ENCODE measurements at places on chromosomes 11 and 22.

DNA sequence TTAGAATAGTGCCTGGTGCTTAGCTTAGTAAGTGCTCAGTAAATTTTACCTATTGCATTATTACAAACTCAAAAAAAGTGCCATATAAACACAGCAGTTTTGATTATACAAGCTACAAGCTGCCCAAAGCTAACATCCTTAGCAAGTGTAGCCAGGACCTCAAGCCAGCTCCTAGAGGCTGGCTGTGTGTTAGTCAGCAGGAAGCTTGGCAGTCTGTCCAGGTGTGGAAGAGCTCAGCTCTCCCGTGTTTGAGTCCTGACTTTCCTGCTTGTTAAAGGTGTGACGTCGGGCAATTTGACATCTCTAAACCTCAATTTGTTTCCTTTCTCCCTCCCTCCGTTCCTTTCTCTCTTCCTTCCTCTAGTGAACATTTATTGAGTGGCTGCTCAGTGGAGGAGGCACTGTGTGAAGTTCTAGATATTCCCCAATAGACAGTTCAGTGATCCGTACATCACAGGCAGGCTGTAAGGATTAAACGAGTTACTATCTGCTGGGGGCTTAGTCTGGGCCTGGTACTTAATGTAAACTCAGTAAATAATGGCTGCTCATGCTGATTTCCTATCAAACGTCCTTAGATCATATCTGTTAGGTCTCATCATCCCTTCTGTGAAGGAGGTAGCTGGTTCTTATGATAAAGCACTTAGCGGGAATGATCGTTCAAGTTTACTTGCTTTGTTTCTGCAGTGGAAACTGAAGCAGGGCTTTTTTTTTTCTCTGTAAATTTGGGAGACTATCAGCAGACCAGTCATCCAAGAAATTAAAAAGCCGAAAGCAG is 68.7 kb downstream of the PRR5L start:
- no peak for DNase-seq

GRCh38 chr22:20249797-20250354 is 18.2 kb downstream of the RTN4R start:
- DNase-seq, result no peak

DNA sequence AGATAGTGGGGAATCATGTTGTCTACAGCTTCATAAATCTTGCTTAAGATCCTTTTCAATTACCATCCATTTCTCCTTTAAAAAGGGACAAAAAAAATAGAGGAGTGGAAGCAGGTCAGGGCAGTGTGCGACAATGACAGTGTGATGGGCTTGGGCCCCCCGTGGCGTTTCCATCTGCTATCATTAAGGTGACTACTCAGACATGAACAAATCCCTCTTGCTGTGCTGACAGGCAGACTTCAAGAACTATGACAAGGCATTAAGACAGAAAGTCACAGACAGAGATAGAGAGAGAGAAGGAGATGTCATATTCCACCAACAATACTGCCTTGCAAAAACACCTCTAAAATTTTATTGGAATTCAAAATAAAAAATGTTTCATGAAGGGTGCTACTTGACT is 263.2 kb downstream of the DCDC1 start:
- DNase-seq, result no peak

DNA sequence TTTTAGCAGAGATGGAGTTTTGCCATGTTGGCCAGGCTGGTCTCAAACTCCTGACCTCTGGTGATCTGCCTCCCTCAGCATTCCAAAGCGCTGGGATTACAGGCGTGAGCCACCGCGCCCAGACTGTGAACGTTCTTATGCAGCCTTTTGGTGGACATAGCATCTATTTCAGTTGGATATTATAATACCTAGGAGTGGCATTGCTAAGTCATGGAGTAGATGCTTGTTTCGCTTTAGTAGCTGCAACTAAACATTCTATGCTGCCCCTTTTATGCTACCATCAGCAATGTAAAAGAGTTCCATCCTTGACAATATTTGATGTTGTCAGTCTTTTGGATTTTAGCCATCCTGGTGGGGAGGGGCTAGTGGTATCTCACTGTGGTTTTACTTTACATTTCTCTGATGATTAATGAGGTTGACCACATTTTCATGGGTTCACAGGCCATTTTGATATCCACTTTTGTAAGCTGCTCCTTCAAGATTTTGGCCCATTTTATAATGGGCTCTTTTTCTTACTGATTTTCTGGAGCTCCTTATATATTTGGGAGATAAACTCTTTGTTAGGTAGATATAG is 16.5 kb upstream of the APOBEC3A start:
- no peak for DNase-seq

DNA sequence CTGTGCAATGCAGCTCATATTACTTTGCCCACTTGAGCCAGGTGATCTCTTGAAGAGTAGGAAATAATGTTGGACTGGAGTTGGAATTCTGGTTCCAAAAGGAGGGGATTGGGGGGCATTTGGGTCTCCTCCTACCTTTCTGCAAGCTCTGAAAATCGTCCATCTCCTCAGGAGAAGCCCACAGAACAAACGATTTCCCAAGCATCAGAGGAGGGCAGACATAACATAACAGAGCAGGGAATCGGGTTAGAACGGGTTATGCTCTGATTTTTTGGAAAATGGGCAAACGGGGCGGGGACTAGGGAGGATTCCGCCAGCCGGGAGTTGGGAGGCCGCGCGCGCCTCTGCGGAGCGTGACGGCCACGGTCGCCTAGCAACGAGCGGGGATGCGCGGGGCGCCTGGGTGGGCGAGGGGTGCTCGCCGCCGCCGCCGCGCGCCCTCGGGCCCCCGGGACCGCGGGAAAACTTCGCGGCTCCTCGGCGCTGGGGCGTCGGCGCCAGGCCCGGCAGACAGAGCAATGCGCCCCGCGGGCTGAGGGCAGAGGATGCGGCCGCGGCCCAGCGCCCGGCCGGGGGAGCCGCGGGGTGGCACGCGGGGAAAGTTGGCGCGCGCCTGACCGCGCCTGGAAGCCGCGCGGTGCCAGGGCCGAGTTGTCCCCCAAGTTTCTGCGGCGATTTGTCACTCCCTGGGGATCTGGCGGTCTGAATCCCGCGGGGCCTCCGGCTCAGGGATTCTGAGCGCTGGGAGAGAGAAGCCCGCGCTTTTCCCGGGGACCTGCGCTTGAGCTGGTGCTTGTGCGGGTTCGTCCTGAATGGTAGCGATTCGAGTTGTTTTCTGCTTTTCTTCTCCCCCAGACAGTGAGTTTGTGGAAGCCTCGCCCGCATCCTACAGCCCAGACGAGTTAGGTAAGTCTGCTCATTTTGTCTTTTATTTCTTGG is 27.8 kb upstream of the AMOTL1 start:
- DNase-seq, result no peak
